ENCODE measurements at places on chromosomes 2 and 18.

DNA sequence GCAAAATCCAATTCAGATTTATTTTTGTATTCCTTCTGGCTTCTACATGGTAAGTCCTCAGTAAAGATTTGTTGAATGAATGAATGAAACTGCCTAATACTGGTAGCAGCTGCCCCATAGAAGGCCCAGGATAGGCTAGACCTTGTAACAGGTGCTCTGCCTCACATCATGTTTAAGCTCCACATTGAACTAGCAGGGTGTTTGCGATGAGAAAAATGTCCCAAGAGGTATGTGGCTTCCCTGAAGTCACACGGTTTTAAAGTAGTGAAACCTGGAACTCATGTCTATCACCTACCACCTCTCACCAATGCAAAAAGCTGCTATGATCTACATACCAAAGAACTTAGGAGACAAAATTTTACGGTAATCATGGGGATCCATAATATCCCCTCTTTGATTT, 765 bp upstream of the LHCGR start:
- DNase-seq, result no peak

- no peak for DNase-seq
Observed at GRCh38 chr2:163610817-163611556, 124.8 kb downstream of the FIGN start.

GRCh38 chr18:50607378-50607926, 47.6 kb downstream of the MAPK4 start:
- no peak for DNase-seq

- DNase-seq, result no peak
Observed at GRCh38 chr2:178796079-178796677, 11.0 kb downstream of the TTN start.

DNA sequence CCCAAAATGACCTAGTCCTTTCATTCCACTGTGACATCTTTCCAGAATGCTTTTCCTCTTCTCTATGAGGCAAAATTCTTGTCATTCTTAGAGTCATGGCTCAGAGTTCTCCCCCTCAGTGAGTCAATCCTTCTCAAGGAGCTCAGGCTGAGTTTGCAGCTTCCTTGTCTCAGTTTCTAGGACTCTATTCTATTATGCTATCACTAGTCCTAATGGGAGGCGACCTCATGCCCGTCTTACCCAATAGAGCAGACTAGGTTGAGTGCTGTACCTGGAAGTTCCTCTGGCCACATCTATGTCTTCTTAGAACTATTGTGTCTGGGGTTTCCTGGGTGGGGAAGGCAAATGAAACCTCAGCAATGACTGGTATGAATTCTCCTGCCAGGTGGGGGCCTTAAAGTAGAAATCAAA, 51.5 kb downstream of the HAUS1 start:
- no peak for DNase-seq

- no peak for DNase-seq
Observed at GRCh38 chr2:135942936-135943688, 42.3 kb downstream of the DARS1 start.

- no peak for DNase-seq
Observed at GRCh38 chr2:53182601-53183000, 585.0 kb upstream of the CHAC2 start.

GRCh38 chr2:206000776-206001175, 85.2 kb downstream of the INO80D start:
- no peak for DNase-seq

GRCh38 chr2:56001947-56002346, 78.4 kb upstream of the EFEMP1 start:
- no peak for DNase-seq

DNA sequence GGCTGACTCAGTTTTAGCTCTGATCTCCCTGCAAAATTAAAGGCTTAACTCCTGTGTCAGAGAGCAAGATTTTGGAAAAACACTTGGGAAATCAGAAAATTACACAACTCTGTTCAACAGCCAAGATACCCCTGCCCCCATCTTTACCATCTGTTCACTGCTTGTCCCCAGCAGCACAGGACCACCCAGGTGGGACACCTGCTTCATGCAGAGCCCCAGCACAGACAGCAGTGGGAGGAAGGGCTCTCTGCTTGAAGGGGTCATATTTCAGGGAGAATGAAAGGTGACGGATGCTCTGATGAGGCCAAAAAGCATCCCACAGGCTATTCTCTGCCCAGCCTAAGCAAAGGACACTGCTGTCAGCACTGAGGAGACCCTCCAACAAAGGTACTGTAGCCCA, 584.6 kb upstream of the KLHL29 start:
- DNase-seq, result no peak

GRCh38 chr2:144547494-144547893, 27.6 kb upstream of the ZEB2 start:
- no peak for DNase-seq

GRCh38 chr2:27245626-27246025, 17.2 kb downstream of the SLC30A3 start:
- DNase-seq, result no peak

GRCh38 chr18:42330296-42330695, 375.3 kb downstream of the PIK3C3 start:
- no peak for DNase-seq

DNA sequence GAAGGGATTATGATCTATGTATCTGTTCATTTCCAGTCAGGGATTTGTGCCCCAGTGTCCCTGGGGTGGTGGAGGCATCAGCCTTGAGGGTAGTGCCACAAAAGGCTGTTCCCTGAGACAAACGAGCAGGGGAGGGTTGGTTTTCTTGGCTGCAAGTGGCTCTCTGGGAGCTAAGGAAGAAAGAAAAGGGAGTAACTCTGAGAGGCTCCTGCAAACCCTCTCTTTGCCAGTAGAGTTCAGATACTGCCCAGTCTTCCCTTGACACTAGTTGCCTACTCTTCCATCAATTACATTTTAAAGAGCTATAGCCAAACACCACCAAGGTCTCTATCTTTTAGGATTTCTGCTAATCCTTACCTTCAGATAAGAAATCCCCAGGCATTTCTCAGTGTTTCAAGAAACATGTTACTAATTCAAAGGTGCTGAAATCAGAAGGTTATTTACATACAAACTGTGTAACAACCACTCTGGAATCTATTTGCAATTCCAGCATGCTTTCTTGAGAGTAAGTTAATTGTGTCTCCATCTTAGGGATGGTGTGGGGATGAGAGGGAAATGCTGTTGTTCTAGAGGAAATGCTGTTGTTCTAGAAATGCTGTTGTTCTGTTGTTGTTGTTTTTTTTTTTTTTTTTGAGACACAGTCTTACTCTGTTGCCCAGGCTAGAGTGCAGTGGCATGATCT, 18.7 kb upstream of the KCTD1 start:
- no peak for DNase-seq

Measured in stimulated activated CD8-positive, alpha-beta memory T cell treated with anti-CD3 and anti-CD28 coated beads, Interleukin-7, amount 100 ng/mL, for 1 hour (primary cell).